ENCODE measurements at places on chromosomes 4 and X.

DNA sequence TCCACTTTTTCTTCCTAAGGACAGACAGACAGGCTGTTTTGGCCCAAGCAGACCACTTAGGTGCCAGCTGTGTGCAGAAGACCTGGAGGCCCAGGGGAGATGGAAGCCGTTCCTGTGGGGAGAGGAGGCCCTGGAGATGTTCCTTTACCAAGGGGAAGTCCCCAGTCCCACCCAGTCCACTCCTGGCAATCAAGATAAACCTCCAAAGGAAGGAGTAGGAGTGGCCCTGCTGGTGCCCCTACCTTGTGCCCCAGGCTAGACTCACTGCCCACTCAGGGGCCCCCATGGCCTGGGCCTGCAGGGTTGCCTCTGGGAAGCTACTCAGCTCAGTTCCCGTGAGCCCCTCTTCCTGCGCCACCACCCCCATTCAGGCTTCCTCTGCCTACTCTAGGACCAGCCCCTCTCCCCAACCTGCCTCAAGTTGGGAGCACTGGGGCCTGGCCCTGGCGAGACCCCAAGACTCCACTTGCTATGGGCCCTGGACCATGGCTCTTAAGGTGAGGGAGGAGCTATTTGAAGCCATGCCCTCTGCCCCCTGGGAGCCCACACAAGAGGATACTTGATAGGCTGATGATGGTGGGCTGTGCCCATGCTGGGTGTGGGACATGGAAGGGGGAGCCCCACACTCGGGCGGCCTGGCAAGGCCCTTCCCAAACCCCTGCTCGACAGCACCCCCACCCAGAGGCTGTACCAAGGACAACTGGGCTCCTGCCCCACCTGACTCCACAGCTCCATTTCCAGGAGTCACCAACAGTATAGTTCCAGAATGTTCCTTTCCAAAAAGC is 24.8 kb upstream of the RNF4 start:
- DNase-seq, result no peak

DNA sequence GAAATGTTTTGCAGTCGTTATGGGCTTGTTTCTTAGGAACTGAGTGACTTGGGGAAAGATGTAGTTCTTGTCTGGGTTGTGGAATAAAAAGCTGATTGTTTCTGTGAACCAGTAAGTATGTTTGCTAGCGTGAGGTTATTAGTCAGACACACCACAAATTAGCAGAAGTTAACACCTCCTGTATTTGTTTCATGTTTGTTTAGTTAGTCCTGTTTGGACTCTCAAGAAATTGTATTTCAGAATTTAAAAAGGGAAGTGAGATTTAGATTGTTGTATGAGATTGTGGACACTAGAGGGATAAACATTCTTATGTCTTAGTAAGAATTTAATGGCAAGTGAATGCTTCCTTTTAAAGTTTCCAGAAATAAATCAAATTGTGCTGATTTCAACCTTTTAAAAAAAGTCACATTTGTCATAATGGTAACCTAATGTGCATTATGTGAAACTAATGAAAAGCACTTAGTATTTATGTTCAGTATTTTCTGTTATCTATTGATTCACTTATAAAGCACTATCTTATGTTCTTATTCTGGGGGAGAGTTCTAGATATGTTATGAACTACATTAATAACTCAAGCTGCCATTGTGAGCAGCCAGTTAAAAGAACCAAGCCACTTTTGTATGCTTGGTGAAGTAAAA is 25.6 kb downstream of the ATP10D start:
- no peak for DNase-seq

DNA sequence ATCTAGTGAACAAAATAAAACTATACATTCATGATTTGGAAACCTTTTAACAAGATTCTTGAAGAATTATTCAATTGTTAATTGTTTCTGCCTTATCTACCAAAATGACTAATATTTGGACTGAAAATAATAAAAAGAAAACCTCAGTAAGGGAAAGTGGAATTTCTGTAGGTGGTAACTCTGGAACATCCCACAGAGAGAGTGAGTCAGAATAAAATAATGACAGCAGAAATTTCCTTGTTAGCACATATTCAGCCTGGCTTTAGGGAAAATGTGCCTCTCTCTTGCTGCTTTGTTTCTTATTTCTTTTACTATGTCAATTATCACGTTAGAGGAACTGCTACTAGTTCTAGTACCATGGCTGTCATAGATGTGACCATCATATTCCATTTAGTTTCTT is 421.5 kb upstream of the GNPDA2 start:
- no peak for DNase-seq

DNA sequence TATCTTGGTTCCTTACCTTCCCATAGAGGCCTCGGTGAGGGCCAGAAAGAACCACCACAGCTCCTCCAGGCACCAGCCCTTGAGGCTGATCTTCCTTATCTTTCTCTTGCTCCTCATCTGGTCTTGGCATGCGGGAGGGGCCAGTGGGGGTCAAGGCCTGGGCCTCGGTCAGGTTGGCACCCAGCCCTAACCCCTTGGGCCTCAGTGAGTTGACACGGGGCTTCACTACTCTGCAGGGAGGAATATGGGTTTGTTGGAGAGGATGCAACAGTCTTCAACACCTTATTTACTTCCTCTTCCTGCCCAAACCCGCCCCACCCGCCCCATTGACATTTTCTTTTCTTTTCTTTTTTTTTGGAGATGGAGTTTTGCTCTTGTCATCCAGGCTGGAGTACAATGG is 6.0 kb downstream of the GPKOW start:
- DNase-seq, result no peak

GRCh38 chr4:66855956-66856355 is 689.3 kb downstream of the CENPC start:
- no peak for DNase-seq

- no peak for DNase-seq
Observed at GRCh38 chrX:41922431-41923151, 763 bp downstream of the CASK start.

DNA sequence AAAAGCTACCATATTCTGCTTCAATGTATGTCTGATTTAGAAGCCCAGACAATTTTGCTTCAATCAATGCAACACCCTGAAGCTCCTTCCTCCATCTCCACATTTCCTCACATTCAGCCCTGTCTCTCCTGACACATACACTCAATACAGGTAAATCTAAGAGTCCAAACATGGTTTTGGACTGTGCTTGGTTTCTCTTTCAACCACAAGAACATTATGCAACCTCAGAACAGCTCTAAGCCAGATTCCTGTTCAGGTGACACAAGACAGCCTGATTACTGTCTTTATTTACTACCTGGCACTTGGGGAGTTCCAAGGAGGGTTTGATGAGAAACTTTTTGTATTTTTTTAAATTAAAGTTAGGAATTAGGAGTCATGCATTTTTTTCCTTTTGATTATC is 307.5 kb upstream of the SLIT2 start:
- no peak for DNase-seq

GRCh38 chrX:21655901-21656586 is 2.1 kb downstream of the KLHL34 start:
- DNase-seq, result no peak
